ENCODE measurements at places on chromosomes 7 and 10. TPM values are rescaled to one million over a fixed set of nuclear protein-coding genes. Genes with fewer than 3 reads are reported as not detected.

Gene DENND11
- 9.6 TPM for total RNA-seq

Gene SPDYE18
- 0.32 TPM for total RNA-seq

Gene UTF1
- total RNA-seq: not detected

Gene PPP2R2D
- 23.7 TPM for total RNA-seq

Gene UBN2
- total RNA-seq: 2.5 TPM

Gene TAS2R5
- 0.43 TPM for total RNA-seq

Gene LIPN
- total RNA-seq: not detected

Gene NOM1
- 10.6 TPM for total RNA-seq

Gene TWIST1
- total RNA-seq: 127 TPM

Gene CDHR3
- 5.4 TPM for total RNA-seq

Gene MRLN
- not detected for total RNA-seq

Gene KCNIP2
- total RNA-seq: 1.3 TPM

Gene CYP26C1
- total RNA-seq: under 0.01 TPM

Gene TMEM178B
- under 0.01 TPM for total RNA-seq

Measured in bronchial smooth muscle cell (primary cell).